ENCODE measurements at places on chromosomes 11 and 22.

- DNase-seq = no peak
These were observed 734.7 kb downstream of the KCNA4 start for GRCh38 chr11:29282088-29282487.

DNA sequence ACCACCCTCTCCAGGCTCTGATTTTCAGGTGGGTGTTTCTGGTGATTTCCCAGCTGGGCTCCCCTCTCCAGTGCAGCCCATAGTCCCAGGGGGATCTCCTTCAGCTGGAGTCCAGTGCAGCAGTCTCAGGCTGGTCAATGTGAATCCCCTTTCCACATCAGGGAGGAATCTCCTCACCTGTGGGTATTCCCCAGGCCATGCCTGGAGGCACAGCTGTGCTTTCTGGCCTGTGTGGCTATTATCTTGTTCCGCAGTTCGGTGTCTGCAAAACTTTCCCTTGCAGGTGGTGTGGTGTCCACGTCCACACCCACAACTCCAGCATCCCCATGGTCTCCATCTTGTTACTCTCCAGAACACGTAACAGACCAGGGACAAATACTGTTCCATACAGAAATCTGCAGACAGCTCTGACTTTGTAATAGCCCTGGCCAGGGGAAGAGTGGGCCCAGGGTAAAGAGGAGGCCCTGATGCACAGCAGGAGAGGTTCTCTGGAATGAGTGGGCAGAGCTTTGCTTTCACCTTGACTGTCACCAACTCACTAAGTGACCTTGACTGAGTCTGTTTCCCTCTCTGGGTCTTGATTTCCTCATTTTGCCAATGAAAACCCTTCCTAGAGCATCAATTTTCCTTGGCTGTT is 183.2 kb downstream of the CSNK2A3 start:
- no peak for DNase-seq

- DNase-seq = no peak
These were observed 14.2 kb upstream of the ST14 start for GRCh38 chr11:130145311-130145812.

DNA sequence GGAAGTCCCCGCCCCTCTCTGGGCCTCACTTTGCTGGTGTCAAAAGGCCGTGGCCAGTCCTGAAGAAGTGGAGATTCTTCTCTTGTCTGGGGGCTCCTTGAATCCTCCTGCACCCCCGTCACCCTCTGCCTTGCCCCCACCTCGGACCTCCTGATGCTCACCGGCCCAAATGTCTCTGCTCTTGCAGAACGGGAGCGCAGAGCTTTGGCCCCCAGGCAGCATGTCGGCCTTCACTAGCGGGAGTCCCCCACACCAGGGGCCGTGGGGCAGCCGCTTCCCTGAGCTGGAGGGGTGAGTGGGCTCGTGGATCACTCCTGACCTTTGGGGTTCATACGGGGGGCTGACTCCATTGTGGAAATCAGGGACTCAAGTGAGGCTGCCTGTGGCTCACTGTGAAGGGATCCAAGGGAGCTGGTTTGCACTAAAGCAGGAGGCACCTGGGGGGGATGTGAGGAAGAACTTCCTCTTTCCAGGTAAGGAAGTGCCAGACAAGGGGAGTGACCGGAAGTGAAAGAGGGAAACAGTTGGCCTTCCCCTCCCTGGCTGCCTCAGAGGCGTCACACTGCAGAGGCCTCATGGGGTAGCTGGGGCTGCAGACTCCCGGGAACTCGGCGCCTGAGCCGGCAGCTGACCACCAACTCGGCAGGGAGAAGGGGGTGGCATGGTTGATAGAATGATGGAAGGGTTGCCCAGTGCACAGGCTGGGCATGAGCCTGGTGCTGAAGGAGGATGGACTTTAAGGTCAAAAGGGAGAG is 23.1 kb downstream of the CSF2RB start:
- DNase-seq = no peak

DNA sequence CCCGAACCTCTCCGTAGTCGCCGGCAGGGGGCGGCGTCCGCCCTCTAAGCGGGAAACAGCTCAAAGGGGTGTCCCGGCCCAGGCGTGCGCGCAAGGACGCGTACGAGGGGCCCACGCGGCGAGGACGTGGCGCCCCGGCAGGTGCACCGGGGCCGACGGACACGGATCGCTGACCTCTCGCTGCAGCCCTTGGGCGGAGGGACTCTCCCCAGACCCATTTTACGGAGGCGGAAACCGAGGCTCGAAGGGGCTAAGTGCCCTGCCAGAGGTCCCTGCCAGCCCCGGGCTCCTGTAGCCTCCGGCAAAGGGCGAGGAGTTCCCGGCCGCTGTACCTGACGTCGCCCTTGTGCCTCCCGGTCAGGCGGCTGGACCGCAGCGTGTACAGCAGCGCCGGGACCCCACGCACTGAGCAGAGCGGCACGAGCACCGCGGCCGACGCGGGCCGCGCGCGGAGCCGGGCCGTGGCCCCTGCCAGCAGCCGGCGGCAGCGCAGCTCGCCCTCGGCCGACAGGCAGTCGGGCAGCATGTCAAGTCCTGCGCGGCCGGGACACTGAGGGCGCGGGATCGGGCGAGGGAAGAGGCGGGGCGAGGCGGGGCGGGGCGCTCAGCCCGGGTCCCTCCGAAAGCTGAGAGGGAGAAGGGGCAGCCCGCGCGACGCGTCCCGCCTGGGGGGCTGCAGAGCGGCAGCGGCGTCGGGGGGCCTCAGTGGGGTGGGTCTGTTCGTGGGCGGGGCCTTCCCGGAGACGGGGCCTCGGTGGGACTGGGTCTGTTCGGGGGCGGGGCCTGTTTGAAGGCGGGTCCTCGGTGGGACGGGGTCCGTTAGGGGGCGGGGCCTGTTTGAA is at the start of gene NUDT8:
Gene NUDT8, minus strand, starts transcription at position 552 of the 842 bp plus-strand sequence. Its CDS starts 26 bp downstream, at position 526.
- peak; percentile 80 for DNase-seq
